Left renal pelvis (tissue), 4 donors: ENCODE measurements at places on chromosomes 11 and 22.

GRCh38 chr11:86292912-86293616 is 9.0 kb upstream of the HIKESHI start:
- no peak for DNase-seq

DNA sequence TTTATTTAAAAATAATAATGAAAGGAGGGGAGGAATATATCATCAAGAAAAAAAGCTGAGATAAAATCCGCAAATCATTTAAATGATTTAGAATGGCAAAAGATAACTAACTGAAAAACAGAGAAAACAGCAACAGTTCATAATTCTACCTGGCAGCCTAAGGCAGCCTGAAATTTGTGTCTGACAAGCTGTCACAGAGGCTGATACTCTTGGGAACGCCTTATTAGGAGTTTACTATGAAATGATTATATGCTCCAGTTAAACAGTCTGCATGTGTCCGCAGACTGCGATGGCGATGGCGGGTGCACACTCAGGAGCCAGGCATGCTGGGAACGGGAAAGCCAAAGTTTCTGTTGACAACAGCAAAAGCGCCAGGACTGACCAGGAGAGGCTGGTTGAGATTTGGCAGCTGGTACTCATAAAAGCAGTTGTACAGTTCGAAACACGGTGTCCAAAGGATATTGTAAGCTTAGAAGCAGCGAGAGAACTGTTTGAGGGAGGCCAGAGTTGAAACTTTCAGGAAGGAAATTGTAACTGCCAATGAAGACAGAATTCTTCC is 172.9 kb upstream of the MPPED2 start:
- no peak for DNase-seq

GRCh38 chr11:6362873-6363678 is 27.2 kb upstream of the SMPD1 start:
- DNase-seq, result no peak

- no peak for DNase-seq
These were observed 11.6 kb downstream of the OPCML start for GRCh38 chr11:133520707-133521106.

DNA sequence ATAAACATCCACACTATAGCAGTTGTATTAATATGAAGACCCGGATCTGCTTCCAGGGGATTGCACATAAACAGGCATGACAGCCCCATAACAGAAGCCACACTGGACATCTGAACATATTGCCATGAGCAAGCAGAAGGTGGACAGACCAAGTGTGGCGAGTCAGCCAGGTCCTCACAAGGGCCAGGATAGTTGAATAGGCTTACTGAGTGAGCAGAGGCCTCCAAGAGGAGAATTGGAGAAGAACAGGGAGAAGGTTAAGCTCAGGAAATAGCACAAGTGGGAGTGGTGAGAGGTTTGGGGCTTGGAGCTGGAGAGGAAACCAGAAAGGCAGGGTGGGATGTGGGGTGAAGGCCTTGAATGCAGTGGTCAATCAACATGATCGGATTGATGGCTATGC is 10.8 kb downstream of the SLC35C1 start:
- no peak for DNase-seq

GRCh38 chr11:8382436-8383053 is 118.9 kb upstream of the LMO1 start:
- DNase-seq, result no peak

- no peak for DNase-seq
These were observed 14.1 kb downstream of the CSDC2 start for GRCh38 chr22:41574847-41575381.

- no peak for DNase-seq
These were observed 11.8 kb upstream of the DSCAML1 start for GRCh38 chr11:117808784-117809183.

DNA sequence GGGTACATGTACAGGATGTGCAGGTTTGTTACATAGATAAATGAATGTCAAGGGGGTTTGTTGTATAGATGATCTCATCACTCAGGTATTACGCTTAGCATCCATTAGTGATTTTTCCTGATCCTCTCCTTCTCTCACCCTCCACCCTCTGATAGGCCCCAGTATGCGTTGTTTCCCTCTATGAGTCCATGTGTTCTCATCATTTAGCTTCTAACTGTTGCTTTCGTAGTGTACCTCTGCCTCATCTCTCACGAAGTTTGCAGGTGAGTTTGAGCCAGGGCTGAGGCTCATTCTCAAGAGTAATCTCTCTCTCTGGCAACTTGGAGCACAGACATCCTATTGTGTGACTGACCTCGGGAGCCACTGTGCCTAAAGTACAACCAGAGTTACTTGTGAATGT is 4.7 kb upstream of the HBE1 start:
- no peak for DNase-seq

- no peak for DNase-seq
These were observed 2.2 kb upstream of the KIRREL3 start for GRCh38 chr11:127002669-127003259.

GRCh38 chr11:131178020-131178419 is 192.4 kb upstream of the NTM start:
- no peak for DNase-seq

- DNase-seq, result no peak
These were observed 185.2 kb downstream of the TBC1D22A start for GRCh38 chr22:46947516-46948257.
